ENCODE measurements at places on chromosomes 5 and 9.
A peak's percentile ranks its signal among the peaks of the same experiment; 100 is the strongest.

DNA sequence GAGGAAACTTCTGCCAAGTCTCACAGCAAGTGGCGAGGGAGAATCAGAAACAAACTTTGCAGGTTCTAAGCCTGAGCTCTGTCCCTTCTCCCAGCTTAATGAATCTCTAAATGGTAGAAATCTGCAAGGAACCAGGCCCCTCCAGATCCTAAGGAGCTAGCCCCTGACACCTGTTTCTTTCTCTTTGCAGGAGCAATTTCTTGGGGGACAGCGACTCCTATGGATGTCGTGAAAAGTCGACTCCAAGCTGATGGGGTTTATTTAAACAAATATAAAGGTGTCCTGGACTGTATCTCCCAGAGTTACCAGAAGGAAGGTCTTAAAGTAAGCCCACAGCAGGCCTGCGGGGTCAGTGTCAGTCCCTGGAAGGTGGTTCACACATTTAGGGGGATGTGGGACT lies 21.8 kb downstream of the IL9 start:
- DNase-seq, result no peak

- no peak for DNase-seq
These were observed 158.5 kb downstream of the RGS3 start for GRCh38 chr9:113621980-113622379.

DNA sequence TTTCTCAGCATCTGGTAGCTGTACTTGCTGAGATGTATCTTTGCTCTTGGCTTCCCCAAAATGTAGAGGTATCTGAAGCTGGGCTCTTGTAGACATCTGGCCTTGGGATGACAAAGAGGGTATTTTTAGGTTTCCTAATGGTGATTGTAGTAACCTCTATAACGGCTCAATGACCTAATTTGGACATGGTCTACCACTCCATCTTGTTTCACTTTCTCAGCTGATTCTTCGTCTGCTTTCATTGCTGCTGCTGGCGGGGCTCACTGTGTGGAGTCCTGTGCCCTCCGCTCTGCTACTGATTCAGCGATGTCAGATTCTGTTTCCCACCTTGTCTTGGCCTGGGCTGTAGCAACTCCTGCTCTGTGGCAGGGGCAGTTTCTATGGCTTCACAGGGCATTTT lies 12.7 kb upstream of the MARCHF11 start:
- DNase-seq, result no peak

GRCh38 chr5:147857302-147858129 lies 21.0 kb upstream of the SCGB3A2 start:
- peak; percentile 5 for DNase-seq

DNA sequence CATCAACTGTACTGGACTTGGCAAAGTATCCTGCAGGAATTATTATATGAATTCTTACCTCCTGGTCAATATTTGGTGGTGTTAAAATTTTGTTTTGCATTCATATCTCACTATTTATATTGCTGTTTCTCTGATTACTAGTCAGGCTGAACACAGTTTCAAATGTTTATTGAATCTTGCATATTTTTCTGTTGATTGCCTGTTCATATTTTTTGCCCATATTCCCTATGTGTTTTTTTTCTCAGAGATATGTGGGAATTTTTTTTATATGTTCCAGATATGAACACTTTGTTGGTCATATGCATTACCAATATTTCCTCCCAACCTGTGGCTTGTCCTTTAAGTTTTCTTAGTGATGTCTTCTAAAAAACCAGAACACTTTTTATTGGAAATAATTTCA lies 148.9 kb upstream of the GRHPR start:
- no peak for DNase-seq

GRCh38 chr9:81848472-81848871 lies 79.8 kb upstream of the SPATA31D4 start:
- no peak for DNase-seq

DNA sequence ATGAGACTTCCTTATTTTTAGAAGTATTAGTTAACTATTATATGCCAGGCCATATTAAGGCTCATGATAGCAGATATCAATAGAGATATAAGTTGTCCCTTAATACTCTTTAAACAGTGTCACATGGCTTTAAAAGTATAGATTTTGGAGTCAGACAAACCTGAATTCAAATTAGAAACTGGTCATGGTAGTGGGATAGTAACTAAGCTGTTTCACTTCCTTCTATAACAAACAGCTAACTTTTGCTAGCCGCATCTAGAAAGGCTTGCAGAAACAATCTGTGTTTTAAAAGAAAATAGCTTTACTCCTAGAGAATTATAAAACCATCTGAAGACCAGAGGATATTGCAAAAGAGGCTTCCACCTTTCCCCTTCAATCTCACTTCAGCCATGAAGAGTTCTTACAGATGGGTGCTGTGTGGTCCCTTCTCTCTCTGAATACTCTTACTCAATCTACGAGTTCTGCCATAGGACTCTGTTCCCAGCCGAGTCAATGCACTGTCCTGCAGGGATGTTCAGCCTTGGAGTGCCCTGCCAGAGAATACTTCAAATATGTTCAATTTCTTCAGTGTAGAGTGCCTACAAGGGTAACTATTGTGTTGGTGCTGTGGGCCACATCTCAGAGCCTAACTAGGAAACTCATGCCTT lies 810.2 kb downstream of the EFNA5 start:
- DNase-seq, result no peak

DNA sequence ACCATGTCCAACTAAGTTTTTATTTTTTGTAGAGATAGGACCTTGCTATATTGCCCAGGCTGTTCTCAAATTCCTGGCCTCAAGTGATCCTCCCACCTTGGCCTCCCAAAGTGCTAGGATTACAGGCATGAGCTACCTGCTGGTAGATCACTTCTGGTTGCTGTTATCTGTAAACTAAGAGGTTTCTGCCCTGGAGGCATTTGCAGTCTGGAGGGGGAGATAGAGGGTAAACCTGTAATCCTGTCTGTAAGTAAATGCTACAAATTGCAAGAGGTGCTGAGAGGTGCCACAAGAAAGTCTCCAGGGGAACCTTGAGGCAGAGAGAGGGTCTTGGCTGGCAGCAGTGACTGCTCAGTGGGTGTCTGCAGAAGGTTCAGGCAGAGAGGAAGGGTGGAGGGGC lies 29.0 kb upstream of the GGTA1 start:
- DNase-seq, result no peak

GRCh38 chr5:116237917-116238500 lies 153.2 kb downstream of the COMMD10 start:
- DNase-seq, result no peak

GRCh38 chr5:131581702-131582101 lies 53.3 kb downstream of the RAPGEF6 start:
- no peak for DNase-seq

DNA sequence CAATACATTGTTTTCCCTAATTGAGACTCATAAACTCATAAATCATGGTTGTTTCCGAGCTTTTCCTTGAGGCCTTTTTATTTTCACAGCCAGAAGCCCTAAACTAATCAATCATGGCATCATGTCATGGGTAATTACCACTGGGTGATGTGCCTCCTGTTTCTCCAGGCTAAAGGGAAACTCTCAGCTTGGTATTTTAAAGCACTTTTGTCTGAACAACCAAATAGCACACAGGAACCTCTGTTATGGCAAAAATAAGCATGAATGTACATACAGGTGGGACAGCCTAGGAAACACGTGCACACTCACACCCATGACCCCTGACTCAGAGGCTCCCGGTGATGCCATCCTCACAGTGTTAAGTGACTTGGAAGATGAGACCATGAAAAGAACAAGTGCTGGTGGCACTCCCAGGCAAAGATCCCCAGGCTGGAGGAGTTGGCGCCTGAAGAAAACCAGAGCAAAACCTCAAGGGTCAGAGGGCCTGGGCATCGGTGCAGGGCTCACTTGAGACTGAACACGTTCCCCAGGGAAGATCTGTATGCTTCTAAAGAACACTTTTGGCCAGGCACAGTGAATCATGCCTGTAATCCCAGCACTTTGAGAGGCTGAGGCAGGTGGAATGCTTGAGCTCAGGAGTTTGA lies 154.3 kb downstream of the ROR2 start:
- no peak for DNase-seq

All from GM19239 (cell line).